ENCODE measurements at places on chromosomes 11 and 22. TPM values are rescaled to one million over a fixed set of nuclear protein-coding genes. Genes with fewer than 3 reads are reported as not detected.

The DLG2 gene
- 58.3 TPM for total RNA-seq

The C1QTNF6 gene
- 9.1 TPM for total RNA-seq

DNA sequence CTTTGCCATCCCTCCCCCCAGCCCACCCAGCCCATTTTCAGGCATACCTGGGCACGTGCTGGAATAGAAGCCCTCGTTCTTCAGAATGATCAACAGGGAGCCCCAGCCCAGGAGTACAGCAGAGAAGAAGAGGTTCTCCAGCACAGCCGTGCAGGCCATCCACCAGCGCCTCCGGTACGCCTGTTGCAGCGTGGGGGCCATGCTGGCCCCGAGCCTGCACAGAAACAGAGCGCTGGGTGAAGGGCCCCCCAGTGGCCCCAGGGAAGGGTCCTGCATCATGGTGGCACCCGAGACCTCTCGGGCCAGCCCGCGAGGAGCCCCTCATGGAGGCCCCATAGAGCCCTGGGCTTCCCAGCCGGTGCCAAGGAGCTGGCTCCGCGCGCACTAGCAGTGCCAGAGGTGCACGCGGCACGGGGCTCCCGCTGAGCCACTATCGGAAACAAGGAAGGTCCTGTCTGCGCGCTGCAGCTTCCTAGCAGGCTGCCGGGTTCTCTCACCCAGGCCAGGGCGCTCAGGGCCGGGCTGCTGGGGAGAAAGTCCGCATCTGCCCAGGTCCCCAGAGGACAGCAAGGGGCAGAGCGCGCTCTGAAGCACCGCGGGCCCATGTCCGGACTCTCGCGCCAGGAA, 1.5 kb downstream of the SLC43A1 start:
- no peak overlapping the region for H3K27ac ChIP-seq
- H3K36me3 ChIP-seq, result no peaks in the 10 kb centered on the region
- peak overlapping the region; percentile 74 for H3K4me3 ChIP-seq
- peaks cover 7% of the 10 kb centered on the region for H3K4me1 ChIP-seq
- no peaks in the 10 kb centered on the region for H3K27me3 ChIP-seq

The SMTNL1 gene
- total RNA-seq, result not detected

DNA sequence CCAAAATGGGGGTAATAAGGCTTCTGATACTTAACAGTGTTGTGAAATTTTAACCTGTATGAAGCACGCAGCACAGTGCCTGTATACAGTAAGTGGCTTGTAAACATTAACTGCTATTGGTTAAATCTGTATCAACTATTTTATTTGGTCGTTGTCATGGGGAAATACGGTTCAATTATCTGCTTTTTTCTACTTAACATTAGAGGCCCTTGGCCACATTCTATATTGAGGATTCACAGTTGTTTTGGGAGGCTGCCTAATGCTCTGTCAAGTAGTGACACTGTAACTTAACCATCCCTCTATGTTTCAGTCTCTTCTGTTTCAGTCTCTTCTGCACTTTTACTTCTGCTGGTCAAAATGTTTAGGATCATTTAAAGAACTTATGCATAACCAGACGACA, 95.6 kb downstream of the LDLRAD3 start:
- no peaks in the 10 kb centered on the region for H3K36me3 ChIP-seq
- H3K27me3 ChIP-seq, result no peaks in the 10 kb centered on the region
- H3K27ac ChIP-seq, result no peak overlapping the region
- no peak overlapping the region for H3K4me3 ChIP-seq
- no peak for DNase-seq

DNA sequence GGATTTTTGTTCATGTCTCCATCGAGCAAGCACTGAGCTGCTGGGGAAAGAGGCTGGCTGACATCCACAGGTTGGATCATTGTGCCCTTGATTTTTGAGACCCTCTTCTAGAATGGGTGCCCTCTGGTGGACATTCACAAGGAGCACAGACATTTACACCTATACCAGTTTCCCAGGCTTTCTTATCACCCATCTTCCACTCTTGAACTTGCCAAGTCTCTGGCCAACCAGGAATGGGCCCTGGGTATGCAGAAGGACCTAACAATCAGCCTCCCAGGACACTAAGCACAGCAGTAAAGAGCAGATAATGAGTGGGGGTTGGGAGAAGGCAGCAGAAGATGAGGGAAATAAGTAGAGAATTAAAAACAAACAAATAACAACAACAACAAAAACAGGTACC, 5.7 kb upstream of the INTS4 start:
- peak; percentile 53 for DNase-seq
- H3K36me3 ChIP-seq, result no peaks in the 10 kb centered on the region
- peaks cover 3% of the 10 kb centered on the region for H3K4me1 ChIP-seq
- no peak overlapping the region for H3K4me3 ChIP-seq
- no peak overlapping the region for H3K27ac ChIP-seq
- H3K27me3 ChIP-seq, result no peaks in the 10 kb centered on the region

The TRMU gene
- total RNA-seq, result 20.9 TPM

Measured in adrenal gland (tissue), 19 donors.